ENCODE measurements at places on chromosomes 6 and 20. TPM values are rescaled to one million over a fixed set of nuclear protein-coding genes. Genes with fewer than 3 reads are reported as not detected.
A peak's percentile ranks its signal among the peaks of the same experiment; 100 is the strongest.

DNA sequence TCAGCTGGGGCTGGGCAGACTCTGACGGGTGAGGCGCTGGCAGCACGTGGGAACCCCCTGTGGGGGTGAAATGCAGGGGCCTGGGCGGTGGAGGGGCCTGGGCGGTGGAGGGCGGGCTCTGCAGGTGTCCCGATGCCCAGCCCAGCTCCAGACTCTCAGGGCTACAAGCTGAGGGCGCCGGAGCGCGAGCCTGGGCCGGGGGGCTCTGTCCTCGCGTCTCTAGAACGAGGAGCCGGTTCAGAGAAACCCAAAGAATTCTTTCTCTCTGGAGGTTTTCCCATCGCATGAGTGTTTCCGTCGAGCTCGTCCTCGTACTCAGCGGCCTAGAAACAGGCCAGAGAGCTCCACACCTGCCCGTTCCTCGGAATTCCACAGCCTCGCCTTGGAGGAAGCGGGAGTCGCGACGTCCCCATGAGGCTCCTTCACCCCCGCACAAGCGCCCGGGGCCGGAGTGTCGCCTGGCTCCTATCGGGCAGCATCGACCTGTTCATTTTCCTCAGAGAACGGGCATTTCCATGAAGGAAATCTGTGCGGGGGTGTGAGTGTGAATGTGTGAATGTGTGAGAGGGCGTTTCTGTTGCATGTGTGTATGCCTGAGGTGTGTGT is 76.9 kb downstream of the SMOC2 start:
- no peaks in the 10 kb centered on the region for H3K4me1 ChIP-seq
- H3K36me3 ChIP-seq, result no peaks in the 10 kb centered on the region
- no peak overlapping the region for H3K27ac ChIP-seq
- peaks cover 2% of the 10 kb centered on the region for H3K27me3 ChIP-seq
- no peak overlapping the region for H3K4me3 ChIP-seq

DNA sequence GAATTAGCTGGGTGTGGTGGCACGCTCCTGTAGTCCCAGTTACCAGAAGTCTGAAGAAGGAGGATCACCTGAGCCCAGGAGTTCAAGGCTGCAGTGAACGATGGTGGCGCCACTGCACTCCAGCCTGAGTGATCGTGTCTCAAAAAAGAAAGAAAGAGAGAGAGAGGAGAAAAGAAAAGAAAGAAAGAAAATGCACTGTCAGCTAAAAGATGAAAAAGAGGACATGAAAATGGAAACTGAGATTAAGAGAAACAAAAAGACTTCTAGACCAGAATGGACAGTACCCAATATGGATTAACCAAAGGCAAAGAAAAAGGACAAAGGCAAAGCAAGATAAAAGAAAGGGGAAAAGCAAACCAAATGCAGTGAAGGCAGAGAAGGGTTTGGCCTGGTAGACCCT is 9.0 kb upstream of the RALGAPA2 start:
- no peaks in the 10 kb centered on the region for H3K4me1 ChIP-seq
- H3K27me3 ChIP-seq, result no peaks in the 10 kb centered on the region
- H3K27ac ChIP-seq, result no peak overlapping the region
- H3K36me3 ChIP-seq, result no peaks in the 10 kb centered on the region
- DNase-seq, result no peak

GRCh38 chr20:36252511-36252910 is 16.2 kb downstream of the AAR2 start:
- H3K27me3 ChIP-seq, result no peaks in the 10 kb centered on the region
- H3K4me1 ChIP-seq, result peaks cover 12% of the 10 kb centered on the region
- peak overlapping the region; percentile 32 for H3K4me3 ChIP-seq
- no peak overlapping the region for H3K27ac ChIP-seq

DNA sequence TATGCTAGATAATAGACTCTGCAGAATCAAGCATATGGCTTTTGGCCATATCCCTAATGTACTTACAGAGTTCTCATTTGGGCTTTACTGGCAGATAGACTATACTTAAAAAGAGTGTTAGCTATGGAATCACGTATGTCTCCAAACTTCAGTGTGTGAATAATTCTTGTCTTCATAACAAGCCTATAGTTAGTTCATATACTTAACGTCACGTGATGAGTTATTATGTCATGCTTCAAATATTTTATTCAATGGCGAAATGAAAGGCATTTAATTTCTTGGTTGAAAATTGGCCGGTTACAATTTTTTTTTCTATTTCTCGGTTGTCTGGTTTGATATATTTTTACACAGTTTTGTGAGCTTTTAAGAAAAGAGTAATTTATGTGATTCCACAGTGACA is 62.7 kb downstream of the MEI4 start:
- no peaks in the 10 kb centered on the region for H3K4me1 ChIP-seq
- H3K4me3 ChIP-seq, result no peak overlapping the region
- H3K27me3 ChIP-seq, result no peaks in the 10 kb centered on the region

- H3K27ac ChIP-seq, result no peak overlapping the region
- H3K4me1 ChIP-seq, result no peaks in the 10 kb centered on the region
- H3K36me3 ChIP-seq, result no peaks in the 10 kb centered on the region
Observed at GRCh38 chr6:113989675-113990074, 18.7 kb upstream of the HDAC2 start.

GRCh38 chr20:57420571-57421252 is 29.5 kb downstream of the RBM38 start:
- no peaks in the 10 kb centered on the region for H3K4me1 ChIP-seq
- no peak overlapping the region for H3K27ac ChIP-seq
- no peak for DNase-seq
- no peaks in the 10 kb centered on the region for H3K36me3 ChIP-seq

GRCh38 chr20:31394900-31395299 is 4.5 kb upstream of the DEFB119 start:
- peaks cover 10% of the 10 kb centered on the region for H3K27me3 ChIP-seq
- H3K27ac ChIP-seq, result no peak overlapping the region
- H3K4me1 ChIP-seq, result no peaks in the 10 kb centered on the region
- H3K36me3 ChIP-seq, result peaks cover 8% of the 10 kb centered on the region

Gene TEAD3
- total RNA-seq, result 6.3 TPM

Gene EEF1E1
- 14.0 TPM for total RNA-seq

Gene PROKR2
- total RNA-seq, result not detected

Gene UST
- 23.2 TPM for total RNA-seq

- H3K27me3 ChIP-seq, result peaks cover 3% of the 10 kb centered on the region
- no peak overlapping the region for H3K27ac ChIP-seq
- H3K4me3 ChIP-seq, result no peak overlapping the region
- H3K36me3 ChIP-seq, result no peaks in the 10 kb centered on the region
- DNase-seq, result no peak
Observed at GRCh38 chr6:24522228-24523176, 27.7 kb downstream of the ALDH5A1 start.

GRCh38 chr6:4224067-4224978 is 88.9 kb upstream of the ECI2 start:
- no peak for DNase-seq
- H3K27me3 ChIP-seq, result no peaks in the 10 kb centered on the region
- no peak overlapping the region for H3K27ac ChIP-seq
- peaks cover 21% of the 10 kb centered on the region for H3K36me3 ChIP-seq

Gene MATN4
- not detected for total RNA-seq

DNA sequence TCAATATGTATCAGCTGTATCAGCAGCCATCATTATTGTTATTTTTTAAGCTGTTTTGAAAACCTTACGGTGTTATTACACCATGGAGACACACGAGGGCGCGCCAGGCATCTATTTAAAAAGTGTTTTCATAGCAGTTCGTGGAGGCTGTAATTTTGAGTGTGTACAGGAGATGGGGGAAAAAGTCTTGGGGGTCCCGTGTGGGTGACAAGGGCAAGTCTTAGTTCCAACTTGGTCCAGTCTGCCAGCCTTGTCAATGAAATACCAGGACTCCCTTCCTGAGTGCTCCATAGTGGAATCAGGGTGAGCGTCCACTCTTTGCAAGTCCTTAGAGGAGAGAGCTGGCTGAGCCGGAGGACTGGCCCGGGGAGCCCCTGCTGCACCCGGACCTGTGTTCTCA is 43.3 kb downstream of the SLC2A10 start:
- H3K4me1 ChIP-seq, result no peaks in the 10 kb centered on the region
- H3K27ac ChIP-seq, result no peak overlapping the region
- DNase-seq, result peak; percentile 67
- H3K27me3 ChIP-seq, result peaks cover 5% of the 10 kb centered on the region

DNA sequence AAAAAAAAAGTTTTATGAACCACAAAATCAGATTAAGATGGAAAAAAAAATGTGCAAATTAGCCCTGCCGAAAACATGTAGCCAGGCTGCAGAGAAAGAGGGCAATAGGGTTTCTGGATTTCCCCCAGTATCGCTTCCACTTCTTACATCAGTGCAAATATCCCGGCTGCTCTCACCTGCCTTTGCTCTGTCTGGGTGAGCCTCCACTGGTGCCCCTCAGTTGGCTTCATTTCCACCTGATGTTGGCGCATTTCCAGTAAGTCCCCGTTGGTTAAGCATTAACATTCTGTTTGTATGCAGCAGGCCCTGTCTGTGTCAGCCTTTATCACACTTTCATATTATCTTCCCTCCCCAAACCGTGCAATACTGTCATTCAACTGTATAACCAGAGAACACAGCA is 215.1 kb downstream of the CBLN4 start:
- no peak for DNase-seq
- no peak overlapping the region for H3K27ac ChIP-seq
- H3K27me3 ChIP-seq, result no peaks in the 10 kb centered on the region
- H3K4me1 ChIP-seq, result no peaks in the 10 kb centered on the region
- no peak overlapping the region for H3K4me3 ChIP-seq
- H3K36me3 ChIP-seq, result peaks cover 4% of the 10 kb centered on the region
